D721Med (cell line): ENCODE measurements at places on chromosomes 2 and 18.

- no peak for DNase-seq
Observed at GRCh38 chr2:150153646-150154307, 333.7 kb downstream of the RND3 start.

DNA sequence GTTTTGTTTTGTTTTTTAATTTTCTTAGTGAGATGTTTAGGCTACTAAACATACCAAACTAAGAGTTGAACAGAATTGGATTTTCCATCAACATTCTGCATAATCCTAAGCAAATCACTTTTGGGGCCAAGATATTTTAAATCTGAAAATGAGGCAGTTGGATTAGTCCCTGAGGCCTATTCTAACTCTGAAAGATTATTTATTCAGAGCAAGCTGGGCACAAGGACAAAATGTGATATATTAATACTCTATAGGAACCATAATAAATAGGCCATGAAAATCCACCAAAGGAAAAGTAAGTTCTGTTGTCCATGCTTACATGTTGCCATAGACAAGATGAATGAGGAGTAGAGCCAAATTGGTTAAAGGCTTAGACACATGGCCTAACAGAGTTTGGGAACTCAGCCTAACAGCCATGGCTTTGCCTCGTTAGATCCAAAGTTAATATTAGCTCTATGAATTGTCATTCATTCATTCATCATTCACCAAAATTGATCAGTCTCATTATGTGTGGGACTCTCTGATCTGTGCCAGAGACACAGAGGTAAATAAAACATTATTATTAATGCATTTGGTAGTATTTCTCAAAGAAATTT is 183.5 kb downstream of the SCG2 start:
- no peak for DNase-seq

DNA sequence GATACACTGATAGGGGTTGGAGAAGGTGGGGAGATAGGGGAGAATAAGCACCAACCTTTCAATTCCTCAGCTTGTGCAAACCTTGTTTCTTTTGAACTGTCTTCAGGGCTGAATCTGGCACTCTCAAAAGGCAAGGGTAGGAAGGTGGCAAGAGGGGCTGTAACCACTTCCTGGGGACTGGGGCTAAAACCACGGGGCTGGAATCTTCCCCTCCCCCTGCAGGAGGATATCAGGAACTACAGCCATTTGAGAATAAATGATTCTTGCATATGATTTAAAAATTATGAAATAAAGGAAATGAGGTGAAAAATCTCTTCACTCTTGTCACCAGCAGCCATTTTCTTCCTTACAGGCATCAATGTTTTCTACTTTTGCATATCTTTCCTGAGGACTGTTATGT is 50.8 kb downstream of the ATOH8 start:
- no peak for DNase-seq

DNA sequence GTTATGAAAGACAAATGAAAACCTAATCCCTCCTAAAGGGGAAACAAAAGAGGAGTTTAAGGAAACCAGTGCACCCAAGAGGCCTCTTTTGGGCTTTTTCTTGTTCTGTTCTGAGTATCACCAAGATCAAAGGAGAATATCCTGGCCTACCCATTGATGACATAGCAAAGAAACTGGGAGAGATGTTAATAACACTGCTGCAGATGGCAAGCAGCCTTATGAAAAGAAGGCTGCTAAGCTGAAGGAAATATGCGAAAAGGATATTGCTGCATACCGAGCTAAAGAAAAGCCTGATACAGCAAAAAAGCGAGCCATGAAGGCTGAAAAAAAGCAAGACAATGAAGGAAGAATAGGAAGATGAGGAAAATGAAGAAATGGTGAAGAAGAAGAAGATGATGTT is 23.6 kb upstream of the STAT4 start:
- DNase-seq, result no peak

DNA sequence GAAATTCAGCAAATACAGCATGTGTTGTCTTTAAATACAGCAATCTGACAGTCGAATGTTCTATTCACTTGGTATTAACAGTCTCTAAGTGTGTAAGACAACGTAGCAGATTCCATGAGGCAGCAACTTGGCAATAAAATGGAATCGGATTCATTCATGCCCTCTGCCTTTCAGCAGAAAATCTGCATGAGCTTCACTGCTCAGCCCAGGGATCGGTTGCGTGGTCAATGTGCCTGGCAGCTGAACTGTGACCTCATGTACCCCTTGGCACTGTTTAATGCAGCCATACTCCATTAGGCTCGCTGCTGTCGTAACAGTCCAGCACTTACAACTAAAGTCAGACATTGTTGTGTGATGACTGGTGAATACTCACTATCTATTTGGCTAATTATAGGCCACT is 17.7 kb upstream of the RGPD4 start:
- no peak for DNase-seq

GRCh38 chr2:128420776-128421175 is 102.1 kb upstream of the HS6ST1 start:
- no peak for DNase-seq

GRCh38 chr2:122179492-122180165 is 424.2 kb downstream of the TSN start:
- DNase-seq, result no peak

GRCh38 chr2:232776435-232776834 is at the start of gene KCNJ13:
Gene KCNJ13, minus strand, starts transcription at chr2:232776565. Its CDS starts 5,203 bp downstream, at chr2:232771362.
- DNase-seq, result no peak

GRCh38 chr18:70559446-70559845 is 270.6 kb downstream of the SOCS6 start:
- DNase-seq, result no peak

DNA sequence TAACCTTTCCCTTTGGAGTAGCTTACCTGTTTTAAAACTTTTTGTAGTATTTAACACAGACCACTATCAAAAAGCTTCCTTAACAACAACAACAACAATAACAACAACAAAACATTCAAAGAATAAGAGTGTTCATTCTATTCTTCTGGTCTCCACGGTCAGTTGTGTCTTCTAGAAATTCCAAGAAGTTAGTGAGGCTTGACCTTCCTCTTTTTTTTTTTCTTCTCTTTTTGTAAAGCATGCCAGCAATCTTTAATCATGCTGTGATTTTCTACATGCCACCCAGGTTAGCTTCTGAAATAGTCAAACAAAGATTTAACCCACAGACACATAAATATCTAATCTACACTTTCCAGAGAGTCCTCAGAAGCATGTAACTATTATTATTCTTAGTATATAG is 28.4 kb upstream of the KLHL14 start:
- no peak for DNase-seq

GRCh38 chr2:162038725-162039124 is 35.3 kb downstream of the DPP4 start:
- DNase-seq, result no peak

DNA sequence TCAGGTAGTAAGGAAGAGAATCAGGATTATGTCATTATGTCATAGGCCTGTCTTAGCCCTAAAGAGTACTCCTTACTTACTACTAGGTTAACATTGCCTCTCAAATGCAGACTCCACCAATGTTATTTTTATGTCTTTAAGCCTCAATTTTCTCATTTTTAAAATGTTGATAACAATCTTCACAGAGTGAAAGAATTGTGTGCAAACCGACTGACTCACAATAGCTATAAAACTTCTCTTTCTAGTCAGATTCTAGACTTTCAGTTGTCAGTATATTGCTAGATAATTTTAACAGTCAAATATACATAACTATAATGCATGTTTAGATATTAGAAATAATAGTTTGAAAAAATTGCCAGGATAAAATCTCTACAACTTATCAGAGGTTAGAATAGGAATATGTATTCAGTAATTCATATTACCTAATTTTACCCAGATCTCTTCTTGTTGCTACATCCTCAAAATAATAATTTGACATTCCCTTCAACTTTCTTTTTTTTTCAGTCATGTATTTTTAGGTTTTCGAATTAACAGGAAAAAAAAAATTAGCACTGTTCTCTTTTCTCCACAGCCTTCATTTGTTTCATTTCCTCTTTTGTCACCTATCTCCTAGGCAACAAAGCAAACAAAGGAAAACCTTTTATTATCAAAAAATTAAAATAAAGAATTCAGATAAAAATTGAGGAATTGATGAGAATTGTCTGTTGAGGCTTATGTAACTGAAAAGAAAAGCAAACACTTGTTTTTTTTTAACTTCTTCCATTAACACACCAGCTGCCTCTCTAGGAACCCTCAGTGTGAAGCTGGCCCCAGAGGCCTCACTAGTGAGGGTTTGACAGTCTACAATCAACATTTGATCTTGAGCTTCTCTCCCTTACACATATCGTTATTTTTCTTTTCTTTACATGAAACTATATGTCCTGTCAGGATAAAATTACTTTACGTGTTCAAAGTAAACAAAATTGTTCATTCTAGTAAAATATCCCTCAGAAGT is 279.0 kb downstream of the CALCRL start:
- no peak for DNase-seq
